Spleen (tissue), 13 donors: ENCODE measurements at places on chromosomes 2 and 18.

DNA sequence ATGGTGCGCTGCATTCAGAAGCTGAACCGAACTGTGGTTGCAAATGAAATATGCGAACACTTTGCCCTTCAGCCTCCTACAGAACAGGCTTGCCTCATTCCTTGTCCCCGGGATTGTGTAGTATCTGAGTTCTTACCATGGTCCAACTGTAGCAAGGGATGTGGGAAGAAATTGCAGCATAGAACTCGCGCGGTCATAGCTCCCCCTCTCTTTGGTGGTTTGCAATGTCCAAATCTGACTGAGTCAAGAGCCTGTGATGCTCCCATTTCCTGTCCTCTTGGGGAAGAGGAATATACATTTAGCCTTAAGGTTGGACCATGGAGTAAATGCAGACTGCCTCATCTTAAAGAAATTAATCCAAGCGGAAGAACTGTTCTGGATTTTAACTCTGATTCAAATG is 291.4 kb downstream of the THSD7B start:
- DNase-seq: no peak

- DNase-seq: no peak
Observed at GRCh38 chr18:45085916-45086624, 405.4 kb downstream of the SETBP1 start.

DNA sequence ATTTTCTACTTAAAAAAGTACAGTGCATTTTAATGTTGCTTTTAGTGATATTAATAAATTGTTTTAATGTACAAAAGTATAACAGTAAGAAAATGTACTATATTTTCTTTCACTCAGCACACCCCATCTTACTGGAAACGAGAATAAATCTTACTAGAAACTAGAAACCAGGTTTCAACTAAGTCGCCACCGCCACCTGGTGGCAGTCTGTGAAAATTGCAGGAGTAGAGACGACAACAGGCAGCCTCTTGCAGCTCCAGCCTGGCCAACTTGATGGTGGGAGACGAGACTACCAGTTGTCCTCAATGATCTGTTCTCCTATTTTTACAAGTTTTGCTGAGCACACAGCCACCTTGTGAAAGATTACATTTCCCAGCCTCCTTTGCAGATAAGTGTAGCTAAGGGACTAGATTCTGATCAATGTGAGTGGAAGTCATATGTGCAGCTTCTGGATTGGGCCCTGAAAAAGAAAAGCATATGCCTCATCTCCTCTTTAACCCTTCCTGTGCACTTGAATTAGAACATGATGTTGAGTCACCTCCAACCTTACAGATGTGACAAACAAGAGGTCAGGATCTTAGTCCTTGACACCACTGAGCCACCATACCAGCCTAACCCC is 8.7 kb downstream of the OTOF start:
- DNase-seq: peak; percentile 87

- DNase-seq: no peak
Observed at GRCh38 chr2:79554899-79555298, 42.0 kb downstream of the CTNNA2 start.

GRCh38 chr2:19885791-19886190 is 16.0 kb downstream of the TTC32 start:
- DNase-seq: no peak

DNA sequence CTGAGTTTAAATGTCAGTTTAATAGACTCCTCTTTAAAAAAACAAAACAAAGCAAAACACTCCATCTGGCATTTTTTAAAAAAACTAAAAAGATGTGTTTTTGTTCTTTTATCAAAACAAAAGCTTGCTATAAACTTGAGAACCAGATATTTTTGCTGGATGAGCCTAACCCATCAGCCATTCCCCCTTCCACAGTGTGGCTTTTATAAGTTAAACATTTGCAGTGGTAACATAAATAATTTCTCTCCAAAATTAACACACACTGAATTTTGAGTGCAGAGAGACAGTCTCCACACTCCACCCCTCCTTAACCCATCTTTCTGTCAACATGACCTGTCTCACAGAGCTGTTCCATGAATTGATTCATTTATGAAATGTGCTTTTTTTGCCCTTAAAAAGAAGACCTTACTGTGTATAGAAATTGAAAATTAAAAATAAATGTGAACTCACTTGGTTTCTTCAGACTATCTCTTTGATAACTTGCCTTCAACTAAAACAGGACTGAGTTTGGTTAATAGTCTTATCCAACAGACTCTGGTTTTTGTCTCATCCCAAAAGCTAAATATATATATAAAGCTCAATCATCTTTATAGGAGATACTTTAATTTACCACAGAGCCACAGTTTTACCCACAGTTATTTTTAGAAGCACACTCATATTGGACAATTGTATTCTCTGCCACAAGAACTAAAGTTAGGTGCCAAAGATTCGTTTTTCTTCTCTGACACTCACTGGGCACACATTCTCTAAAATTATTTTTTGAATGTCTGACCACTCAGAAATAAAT is 64.8 kb upstream of the STK39 start:
- DNase-seq: no peak

GRCh38 chr2:203484266-203485112 is 50.6 kb downstream of the RAPH1 start:
- DNase-seq: no peak

GRCh38 chr2:219029829-219030165 is 11.5 kb downstream of the CFAP65 start:
- DNase-seq: peak; percentile 92

- DNase-seq: peak; percentile 81
Observed at GRCh38 chr2:65390134-65390533, 42.3 kb downstream of the SPRED2 start.

DNA sequence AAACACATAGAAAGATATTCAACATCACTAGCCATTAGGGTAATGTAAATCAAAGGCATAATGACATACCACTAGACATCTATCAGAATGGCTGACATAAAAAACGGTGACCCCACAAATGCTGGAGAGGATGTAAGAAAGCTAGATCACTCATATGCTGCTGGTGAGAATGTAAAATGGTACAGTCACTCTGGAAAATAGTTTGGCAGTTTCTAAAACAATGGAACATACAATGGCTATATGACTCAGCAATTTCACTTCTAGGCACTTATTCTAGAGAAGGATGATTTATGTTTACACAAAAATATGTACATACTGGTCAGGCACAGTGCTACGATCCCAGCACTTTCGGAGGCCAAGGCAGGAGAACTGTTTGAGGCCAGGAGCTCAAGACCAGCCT is 87.3 kb downstream of the COLEC12 start:
- no peak for DNase-seq

DNA sequence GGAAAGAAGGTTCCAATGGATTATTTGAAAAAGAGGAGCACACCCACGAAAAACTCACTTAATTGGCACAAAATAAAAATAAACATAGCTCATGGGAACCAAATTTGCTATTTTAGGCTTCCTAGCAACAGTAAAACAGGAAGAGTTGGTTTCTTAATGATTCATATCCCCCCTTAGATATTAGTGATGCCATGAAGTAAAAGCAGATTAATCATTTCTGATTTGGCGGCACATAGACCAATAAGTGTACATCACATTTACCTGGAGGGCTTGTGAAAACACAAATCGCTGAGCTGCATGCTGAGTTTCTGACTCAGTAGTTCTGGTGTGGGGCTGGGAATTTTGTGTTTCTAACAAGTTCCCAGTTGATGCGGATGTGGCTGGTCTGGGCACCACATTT is 260.4 kb downstream of the SLC4A3 start:
- no peak for DNase-seq

DNA sequence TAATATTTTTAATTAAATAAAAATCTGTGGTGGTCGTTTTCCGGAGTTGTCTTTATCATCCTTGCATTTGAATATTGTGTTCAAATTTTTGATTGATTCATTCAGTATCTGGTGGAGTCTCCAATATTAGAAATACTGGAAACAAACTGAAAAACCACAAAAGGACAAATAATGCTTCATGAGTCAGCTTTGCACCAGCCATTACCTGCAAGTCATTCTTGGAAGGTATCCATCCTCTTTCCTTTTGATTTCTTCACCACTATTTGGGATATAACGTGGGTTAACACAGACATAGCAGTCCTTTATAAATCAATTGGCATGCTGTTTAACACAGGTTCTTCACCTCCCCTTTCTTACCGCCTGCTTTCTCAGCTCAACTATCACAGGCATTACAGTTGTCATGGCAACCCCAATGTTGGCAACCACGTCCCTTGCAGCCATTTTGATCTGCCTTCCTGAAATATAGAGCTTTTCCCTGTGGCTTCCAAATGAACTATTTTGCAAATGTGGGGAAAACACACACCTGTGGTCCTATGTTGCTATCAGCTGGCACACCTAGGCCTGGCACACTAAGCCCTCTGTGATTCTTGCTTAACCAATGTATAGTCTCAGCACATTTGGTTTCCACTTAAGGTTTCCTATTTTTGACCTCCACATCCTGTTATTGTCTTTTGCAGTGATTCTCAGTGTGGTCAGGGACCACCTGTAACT is 6.5 kb downstream of the CTLA4 start:
- DNase-seq: no peak

- DNase-seq: no peak
Observed at GRCh38 chr2:44877417-44877816, 64.1 kb upstream of the SIX3 start.

DNA sequence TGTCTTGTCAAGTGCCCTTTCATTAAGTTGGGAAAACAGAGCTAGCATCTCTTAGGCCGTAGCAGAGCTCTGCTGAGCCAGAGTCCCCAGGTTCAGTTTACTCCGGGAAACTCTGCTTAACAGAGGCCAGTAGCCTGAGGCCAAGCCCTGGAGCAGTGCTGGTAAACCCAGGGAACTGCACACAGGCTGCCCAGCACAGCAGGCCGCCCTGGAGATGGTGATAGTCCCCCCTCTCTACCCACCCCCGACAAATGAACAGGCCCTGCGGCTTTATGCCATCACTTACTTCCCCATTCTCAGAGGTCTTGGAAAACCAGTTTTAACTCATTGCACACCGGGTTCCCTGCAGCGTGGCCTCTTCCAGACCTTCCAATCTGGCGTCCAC is 3.5 kb downstream of the CNNM4 start:
- peak; percentile 81 for DNase-seq

- no peak for DNase-seq
Observed at GRCh38 chr2:101831351-101831865, 133.9 kb downstream of the MAP4K4 start.

DNA sequence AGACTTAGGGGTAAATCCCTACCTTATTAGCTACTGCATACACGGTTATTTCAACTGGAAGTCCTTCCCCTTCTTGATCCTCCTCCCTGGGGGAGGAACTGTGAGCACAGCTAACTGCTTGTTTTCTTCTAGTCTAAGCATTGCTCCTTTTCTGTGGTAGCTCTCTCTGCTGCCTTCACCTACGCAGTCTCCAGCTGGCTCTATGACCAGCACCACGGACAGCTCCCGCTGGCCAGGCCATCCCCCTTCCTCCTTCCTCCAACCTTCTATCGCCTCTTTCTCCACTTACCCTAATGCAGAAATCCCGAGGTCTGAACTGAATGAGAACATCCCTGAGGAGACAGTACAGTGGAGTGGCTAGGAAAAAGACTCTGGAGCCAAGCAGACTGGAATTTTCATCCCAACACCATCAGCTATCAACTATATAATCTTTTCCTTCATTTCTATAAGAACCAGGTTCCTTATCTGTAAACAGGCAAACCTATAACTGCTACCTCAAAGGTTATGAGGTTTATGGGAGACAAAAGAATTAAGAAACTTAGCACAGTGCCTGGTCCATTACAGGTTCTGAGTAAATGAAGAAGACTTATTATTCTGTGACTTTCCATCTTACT is 4.7 kb upstream of the CFAP65 start:
- no peak for DNase-seq

DNA sequence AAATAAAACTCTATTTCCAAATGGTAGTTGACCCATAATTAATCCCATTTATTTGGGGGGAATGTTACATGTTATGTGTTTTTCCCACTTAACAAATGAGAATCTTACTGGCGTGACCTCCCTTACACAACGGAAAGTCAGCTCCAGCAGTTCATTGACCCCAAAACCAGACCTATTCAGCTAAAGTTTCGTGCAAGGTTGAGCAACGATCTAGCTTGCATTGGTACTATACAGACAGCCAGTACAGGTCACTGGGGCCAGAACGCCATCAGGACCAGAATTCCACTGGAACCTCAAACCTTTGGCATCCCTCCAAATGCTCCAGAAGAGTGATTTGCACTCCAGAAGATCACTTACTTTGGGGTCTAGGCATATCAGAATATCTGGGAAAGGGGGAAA is 6.8 kb upstream of the CTAGE1 start:
- DNase-seq: no peak

GRCh38 chr18:75472906-75473305 is 45.4 kb upstream of the SMIM21 start:
- no peak for DNase-seq

DNA sequence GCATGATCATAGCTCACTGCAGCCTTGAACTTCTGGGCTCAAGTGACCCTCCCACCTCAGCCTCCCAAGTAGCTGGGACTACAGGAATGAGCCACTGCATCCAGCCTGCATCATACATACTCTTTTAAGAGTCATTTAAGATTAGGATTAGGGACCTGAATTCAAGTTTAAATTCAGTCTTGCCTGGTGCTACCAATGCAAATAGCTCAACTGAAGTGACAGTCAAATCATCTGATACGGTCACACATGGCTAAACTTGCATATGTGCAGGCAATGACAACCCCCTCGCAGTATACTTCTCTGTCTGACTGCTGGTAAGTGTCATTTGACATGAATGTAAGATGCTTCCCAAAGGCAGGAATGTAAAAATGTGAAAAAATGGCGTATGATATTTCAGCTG is 31.8 kb upstream of the TMEM131 start:
- DNase-seq: no peak

DNA sequence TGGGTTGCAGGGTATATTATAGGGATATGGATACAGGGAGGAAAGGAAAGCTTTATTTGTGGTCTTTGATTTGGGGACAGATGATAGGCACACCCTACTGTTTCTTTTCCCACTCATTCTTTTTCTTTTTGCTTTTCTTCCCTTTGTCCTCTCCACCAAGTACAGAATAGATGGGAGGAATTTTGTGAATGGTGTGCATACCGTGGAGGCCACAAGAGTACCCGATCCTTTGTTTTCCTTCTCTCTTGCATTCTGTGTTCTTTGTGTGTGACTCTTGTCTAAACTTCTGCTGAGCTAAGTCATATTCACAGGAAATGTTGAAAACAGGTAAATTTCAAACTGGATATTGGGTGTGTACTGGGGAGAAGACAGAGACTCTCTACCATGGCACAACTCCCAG is 321.4 kb upstream of the SLC8A1 start:
- DNase-seq: no peak

GRCh38 chr18:63505566-63506335 is 29.0 kb downstream of the SERPINB5 start:
- no peak for DNase-seq

DNA sequence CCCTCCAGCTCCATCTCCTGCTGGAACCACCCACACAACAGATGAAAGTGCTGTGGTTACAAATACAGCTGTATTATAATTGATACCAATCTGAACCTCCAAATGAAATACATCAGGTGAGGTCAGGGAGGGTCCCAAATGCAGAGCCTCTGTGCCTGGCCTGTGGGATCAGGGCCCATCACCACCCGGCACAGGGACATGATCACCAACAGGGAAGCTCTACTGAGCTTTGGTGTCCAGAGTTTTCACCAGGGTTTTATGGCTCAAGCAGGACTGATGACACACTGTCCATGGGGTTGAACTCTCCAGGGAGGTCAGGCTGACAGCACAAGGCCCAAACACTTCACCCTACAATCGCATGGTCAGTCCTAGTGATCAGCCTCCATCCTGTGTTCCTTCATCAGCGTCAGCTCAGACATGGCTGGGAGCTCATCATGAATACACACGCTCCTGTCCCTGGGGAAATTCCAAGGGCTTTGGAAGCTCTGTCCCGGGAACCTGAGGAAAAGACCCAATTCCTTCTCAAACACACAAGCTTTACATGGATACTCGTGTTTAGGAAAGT is 3.9 kb upstream of the PXDN start:
- DNase-seq: no peak

- DNase-seq: no peak
Observed at GRCh38 chr2:26274058-26274613, 29.4 kb downstream of the HADHB start.
